ENCODE measurements at places on chromosomes 6 and 20.

DNA sequence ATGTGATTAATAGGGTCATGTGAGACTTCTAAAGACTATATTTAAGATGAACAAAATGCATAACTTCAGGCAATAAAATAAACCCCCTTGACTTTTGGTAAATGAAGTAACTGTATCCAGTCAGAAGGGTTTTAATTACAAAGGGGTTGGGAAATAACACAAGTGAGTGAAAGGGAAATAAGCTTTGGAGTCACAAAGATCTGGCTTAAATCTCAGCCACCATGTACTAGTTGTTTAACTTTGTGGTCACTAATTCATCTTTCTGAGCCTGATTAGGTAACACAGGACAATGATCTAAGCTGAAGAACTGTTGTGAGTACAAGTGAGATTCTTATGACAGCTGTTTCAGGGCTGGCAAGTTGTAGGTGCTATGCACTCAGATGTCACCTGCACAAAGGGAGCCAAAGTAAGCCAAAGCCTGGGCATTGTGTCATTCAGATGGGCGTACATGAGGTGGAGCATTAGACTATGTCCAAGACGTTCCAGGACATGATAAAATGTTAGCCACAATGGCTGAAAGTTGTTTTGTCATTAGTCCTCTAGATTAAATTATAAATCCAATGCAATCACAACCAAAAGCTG, 13.8 kb downstream of the TOMM34 start:
- no peak for DNase-seq

DNA sequence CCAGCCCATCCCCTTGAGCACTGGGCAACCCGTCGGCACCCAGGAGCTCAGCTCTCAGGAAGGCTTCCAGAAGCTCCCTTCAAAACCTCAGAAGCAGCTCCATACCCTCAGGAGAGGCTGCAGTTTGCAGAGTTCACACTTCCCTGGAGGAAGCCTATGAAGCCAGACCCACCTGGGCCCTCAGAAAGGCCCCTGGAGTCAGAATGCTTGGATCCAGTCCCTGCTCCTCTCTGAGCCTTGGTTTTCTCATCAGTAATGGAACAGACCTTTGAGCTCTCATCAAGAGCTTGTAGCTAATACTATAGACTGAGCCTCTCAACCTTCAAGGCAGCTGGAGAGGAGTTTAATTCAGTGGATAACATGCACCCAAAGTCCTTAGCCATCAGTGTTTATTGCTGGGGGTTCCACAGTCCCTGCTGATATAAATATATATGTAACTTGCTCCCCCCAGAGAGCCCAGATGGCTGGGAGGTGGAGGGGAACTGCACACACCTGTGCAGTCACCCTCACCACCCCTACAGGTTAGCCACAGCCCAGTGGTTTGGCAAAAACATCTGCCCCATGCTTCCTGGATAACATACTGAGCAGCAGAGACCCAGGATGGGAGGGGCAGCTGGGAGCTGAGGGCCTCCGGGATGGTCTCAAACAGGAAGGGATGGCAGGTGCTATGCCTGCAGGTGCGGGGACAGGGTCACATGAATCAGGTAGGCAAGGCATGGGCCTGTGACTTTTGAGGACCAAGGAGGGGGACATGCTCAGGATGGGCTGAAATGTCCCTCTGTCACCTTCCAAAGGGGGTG, 120.1 kb downstream of the SNX5 start:
- peak; percentile 48 for DNase-seq

DNA sequence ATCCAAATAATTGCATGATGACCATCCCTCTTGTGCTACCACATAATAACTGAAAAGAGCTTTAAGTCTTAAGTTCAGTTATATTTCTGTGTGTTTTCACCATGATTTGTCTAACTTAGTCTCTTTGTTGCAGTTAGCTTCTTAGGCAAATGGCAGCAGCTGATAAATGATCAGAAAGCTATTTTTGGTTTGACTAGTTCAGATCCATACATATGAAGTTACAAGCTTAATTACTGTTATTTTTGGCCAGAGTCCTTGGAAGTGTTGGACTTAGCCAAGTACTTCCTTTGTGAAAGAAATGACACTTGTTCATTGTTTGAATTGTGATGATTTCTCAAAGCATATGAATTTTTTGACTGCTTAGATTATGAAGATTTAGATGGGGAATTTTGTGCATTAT, 54.2 kb downstream of the HIVEP1 start:
- no peak for DNase-seq

GRCh38 chr6:115969207-115969929, 91.3 kb downstream of the FRK start:
- DNase-seq = no peak

DNA sequence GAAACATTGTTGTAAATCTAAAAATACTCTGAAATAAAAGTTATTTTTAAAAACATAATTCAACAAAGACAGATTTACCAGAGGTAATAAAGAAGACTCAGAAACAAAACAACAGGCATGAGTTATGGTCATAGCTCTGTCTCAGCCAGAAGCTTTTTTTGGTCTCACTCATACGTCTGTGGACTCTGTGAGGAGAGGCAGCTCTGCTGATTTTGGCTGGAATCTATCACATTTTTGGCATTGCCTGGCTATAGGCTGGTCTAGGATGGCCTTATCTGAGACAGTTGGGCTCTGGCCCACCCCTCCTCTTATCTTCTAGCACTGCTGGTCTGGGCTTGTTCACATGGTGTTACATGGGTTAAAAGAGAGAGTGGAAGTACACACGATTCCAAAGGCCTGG, 514.0 kb upstream of the BTBD3 start:
- DNase-seq = no peak

DNA sequence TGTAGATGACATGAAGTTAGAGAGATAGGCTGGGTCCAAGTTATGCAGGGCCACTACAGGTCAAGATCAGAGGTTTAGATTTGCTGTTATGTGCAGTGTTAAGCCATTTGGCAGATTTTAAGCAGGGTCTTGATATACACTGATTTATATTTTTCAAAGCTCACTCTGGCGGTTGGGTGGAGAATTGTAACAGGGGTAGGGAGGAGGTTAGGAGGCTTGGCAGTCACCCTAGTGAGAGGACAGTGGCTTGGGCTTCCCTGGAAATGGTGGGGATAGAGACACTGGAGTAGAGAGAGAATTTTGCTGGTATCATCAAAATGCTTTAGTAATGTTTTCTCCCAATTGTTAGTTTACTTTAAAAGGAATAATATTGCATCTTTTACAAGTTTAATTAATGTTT, 149.5 kb upstream of the SUPT3H start:
- DNase-seq = no peak

DNA sequence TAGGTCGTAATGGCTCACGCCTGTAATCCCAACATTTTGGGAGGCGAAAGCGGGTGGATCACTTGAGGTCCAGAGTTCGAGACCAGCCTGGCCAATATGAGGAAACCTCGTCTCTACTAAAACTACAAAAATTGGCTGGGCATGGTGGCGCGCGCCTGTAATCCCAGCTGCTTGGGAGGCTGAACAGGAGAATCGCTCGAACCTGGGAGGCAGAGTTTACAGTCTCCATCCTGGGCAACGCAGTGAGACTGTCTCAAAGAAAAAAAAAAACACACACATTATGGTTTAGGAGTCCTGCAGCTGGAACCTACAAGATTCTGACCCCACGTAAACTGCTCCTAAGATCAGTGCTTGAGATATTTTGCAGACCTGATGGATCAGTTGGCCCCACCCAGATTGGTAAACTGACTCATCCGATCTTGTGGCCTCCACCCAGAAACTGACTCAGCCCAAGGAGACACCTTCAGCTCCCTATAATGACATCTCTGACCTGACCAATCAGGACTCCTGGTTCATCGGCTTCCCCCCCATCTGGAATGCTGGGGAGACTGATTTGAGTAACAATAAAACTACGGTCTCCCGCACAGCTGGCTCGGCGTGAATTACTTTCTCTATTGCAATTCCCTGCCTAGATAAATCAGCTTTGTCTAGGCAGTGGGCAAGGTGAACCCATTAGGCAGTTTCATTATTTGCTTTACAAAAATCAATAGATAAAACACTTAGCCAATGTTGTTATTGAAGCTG, 96.2 kb upstream of the BTN3A2 start:
- DNase-seq = no peak

GRCh38 chr20:58401162-58401561, 12.1 kb downstream of the VAPB start:
- DNase-seq = no peak

DNA sequence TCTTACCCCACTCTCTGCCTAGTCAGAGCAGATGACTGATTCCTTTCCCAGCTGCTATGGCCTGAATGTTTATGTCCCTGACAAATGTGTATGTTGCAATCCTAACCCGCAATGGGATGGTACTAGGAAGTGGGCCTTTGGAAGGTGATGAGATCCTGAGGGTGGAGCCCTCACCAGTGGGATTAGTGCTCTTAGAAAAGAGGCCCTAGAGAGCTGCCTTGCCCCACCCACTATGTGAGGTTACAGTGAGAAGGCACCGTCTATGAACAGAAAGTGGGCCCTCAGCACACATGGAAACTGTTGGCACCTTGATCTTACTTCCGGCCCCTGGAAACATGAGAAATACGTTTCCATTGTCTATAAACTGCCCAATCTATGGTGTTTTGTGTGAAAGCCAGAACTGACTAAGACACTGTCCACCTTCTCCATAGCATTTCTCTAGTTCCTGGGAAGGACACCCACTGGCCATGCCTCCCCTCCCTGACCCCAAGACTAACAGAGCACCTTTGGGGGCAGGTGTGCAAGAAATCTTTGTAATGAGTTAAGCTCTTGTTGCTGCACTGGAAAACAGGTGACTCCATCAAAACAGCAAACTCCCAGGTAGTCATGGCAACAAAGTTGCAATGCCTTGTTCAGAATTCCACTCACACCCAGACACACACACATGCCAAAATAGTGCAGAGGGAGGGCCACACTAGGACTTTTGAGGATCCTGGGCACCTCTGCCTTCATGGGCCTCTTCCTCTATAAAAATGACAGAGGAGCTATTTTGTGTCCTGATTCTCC, 16.2 kb downstream of the GABRR2 start:
- DNase-seq = no peak

GRCh38 chr20:25005220-25005619, 12.7 kb upstream of the APMAP start:
- DNase-seq = no peak

DNA sequence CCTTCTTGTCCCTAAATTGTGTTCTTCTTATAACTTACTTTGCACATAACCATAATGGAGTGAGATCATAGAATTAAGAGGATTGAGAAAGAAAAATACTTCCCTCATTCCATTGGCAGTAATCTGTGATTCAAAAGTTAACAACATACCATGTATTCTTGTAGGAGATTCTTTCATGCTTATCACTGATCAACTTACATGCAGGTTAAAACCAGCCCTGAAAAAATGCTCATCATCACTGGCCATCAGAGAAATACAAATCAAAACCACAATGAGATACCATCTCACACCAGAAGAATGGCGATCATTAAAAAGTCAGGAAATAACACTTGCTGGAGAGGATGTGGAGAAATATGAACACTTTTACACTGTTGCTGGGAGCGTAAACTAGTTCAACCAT, 36.5 kb upstream of the GFRAL start:
- DNase-seq = no peak

DNA sequence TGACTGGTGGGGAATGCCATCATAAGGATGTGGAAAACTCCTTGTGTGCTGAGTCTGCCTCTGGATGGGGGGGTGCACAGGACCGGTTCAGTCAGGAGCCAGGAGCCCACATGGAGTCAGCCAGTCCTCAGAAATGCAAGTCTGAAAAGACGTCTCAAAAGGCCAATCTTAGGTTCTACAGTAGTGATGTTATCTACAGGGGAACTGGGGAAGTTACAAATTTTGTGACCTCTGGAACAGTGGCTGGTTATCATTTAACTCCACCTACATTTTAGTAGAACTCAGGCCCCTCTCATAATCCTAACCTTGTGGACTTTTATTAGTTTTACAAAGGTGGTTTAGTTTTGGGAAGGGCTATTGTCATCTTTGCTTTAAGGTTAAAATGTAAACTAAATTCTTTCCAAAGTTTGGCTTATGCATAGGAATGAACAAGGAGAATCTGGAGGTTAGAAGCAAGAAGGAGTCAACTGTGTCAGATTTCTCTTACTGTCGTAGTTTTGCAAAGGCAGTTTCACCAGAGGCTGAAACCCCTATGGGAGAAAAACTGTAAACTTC, 13.7 kb upstream of the TBC1D22B start:
- no peak for DNase-seq

GRCh38 chr6:146670161-146670560, 71.4 kb downstream of the ADGB start:
- DNase-seq = no peak

DNA sequence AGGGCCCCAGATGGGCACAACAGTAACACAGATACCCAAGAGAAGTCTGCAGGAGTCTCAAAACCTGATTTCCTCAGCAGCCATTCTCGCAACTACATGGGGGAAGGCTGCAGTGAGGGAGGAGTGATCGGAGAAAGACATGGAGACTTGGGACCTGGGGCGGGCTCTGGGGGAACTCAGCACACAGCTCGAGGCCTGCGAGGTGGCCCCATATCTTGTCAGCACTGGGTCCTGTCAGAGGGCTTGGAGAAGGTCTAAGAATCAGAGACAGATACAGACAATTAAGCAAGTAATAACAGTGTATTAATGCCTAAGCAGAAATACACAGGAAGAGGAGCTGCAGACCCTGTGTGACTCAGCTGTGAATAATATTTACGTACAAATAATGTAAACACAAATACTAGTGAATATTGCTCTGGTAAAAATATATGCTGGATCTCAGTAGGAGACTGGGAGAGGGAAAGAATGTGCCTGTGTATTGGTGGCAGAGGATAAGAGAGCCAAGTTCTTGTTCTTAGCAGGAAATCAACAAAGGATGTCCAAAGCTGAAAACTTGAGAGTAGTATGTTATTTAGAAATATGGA, 336.2 kb downstream of the ZFAND3 start:
- DNase-seq = no peak

- DNase-seq = no peak
Observed at GRCh38 chr6:75143191-75143590, 62.7 kb downstream of the COL12A1 start.

- DNase-seq = no peak
Observed at GRCh38 chr6:74167511-74167910, 471.5 kb downstream of the CD109 start.

DNA sequence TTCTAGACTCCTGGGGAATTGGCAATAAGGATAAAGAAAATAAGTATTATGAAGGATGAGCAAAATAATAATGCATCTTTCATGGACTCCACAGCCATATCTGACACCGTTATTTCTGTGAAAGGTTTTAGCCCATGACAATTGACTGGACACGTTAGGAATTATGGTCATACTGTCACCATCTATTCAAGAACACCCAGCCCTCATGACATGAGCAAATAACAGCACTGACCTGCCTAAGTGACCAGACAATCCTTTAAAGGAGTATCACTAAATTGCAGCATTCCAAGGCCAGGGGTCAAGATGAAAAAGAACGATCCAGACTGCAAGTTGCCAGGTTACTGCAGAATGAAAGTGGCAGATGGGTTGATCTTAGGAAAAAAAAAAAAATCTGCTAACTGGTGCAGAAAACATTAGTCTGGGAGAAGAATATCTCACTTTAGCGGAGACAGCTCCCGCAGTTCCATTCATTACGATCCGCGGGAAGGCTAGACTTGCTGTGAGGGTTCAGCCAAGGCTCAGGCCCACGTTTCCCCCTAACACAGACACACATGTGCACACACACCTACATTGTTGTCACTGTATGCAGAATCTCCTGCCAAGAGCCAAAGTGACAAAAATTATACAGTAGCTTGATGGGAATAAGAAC, 237.7 kb upstream of the AGPAT4 start:
- DNase-seq = no peak
